Sigmoid colon (tissue), 7 donors: ENCODE measurements at places on chromosomes 1 and 21. TPM values are rescaled to one million over a fixed set of nuclear protein-coding genes. Genes with fewer than 3 reads are reported as not detected.

GRCh38 chr1:232594768-232595698 is 34.9 kb downstream of the SIPA1L2 start:
- DNase-seq, result no peak

DNA sequence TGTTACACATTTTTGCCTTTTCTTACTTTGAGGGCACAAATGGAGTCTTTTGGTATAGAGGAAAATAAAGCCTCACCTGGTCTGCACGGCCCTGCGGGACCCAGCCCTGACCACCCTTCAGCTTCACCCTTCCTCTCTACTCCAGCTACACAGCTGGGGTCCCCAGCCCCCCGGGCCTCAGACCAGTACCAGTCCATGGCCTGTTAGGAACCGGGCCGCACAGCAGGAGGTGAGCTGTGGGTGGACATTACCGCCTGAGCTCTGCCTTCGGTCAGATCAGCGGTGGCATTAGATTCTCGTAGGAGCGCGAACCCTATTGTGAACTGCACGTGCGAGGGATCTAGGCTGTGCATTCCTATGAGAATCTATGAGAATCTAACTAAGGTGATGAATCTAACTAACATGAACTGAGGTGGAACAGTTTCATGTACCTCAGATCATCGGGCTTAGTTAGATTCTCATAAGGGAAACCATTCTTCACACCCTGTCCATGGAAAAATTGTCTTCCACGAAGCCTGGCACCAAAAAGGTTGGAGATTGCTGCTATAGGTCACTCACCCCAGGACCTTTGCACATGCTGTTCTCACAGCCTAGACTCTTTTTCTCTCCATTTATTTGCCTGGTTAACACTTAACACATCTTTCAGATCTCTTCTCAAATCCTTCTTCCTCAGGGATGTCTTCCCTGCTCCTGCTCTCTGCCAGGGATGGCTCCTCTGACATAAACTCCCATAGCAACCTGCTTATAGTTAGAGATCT is 37.5 kb upstream of the ECE1 start:
- DNase-seq, result peak; percentile 64

The DFFB gene
- 1.8 TPM for polyA plus RNA-seq

The CSDE1 gene
- polyA plus RNA-seq, result 186 TPM
